ENCODE measurements at places on chromosomes 4 and X.

- DNase-seq = no peak
Measured at GRCh38 chrX:300334-300733, 18.3 kb downstream of the GTPBP6 start.

DNA sequence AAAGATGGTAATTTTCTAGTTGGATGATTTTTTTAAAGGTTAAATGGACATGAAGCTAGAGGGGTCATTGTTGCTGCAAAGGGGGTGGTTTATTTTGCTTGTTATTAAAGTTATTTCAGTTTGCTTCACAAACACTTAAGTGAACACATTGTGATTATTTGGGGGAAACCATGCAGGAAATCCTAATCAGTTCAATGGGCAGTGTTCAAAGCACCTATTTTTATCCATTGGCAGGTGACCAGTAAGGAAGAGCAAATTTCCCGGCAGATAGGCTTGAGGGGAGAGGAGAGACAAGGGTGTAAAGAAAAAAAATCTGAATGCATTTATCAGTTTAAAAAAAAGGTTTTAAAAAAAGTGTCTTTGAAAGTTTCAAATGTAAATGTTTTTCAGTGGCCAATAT, 17.6 kb downstream of the GPR174 start:
- no peak for DNase-seq

- DNase-seq = peak; percentile 19
Measured at GRCh38 chr4:2691952-2692435, 64.1 kb downstream of the TNIP2 start.

GRCh38 chrX:151711787-151712186, 4.0 kb upstream of the FATE1 start:
- DNase-seq = no peak

DNA sequence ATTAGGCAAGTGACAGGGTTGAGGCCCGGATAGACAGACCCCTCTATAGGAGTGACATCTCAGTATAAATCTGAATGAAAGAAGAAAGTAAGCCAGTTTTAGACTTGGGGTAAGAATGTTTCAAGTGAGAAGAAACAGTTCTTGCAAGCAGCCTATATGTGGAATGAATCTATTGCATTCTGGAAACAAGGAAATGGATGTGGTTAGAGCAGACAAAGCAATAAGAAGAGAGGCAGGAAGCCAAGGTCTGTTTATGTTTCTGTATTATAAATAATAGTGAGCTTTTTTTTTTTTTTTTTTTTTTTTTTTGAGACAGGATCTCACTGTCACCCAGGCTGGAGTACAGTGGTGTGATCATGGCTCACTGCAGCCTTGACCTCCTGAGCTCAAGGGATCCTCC, 255.8 kb downstream of the UNC5C start:
- DNase-seq = no peak

- DNase-seq = no peak
Measured at GRCh38 chr4:185201977-185202962, 1.5 kb downstream of the CFAP97 start.

DNA sequence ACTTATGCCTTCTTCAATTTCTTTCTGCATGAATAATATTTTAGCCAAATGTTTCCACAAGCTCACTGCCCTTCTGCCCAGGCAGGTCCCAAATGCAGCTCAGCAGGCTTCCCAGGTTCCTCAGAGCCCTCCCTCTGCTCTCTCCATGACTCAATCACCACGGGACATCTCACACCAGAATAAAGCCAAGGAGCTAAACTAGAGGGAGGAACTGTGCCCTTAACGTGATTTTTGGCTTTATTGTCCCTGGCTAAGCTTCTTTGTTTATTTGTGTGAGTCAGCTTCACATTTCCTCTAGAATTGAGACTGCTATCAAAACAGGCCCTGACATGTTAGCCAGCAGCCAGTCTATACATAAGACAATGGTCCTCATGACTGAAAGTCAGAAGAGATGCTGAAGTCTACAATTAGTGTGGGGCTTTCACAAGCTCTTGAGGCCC, 186.4 kb upstream of the GALNT7 start:
- DNase-seq = no peak

DNA sequence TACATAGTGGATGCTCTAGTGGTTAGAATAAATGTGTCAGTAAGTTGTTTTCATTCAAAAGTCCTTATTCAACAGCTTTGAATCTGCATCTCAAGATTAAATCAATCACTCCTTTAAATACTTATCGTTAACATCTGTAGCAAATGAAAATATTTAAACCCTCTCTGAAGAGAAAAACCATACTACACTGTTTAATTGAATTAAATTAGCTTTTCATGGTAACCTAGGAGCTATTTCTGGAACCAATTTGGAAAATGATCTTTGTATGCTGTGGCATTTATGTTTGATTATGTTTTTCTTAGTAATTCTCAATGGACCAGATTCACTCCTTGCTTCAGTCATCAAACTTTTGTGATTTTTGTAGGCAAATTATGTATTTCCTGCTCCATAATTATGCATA, 9.7 kb downstream of the BMPR1B start:
- DNase-seq = no peak

GRCh38 chrX:148601034-148601433, 100.6 kb downstream of the AFF2 start:
- no peak for DNase-seq

DNA sequence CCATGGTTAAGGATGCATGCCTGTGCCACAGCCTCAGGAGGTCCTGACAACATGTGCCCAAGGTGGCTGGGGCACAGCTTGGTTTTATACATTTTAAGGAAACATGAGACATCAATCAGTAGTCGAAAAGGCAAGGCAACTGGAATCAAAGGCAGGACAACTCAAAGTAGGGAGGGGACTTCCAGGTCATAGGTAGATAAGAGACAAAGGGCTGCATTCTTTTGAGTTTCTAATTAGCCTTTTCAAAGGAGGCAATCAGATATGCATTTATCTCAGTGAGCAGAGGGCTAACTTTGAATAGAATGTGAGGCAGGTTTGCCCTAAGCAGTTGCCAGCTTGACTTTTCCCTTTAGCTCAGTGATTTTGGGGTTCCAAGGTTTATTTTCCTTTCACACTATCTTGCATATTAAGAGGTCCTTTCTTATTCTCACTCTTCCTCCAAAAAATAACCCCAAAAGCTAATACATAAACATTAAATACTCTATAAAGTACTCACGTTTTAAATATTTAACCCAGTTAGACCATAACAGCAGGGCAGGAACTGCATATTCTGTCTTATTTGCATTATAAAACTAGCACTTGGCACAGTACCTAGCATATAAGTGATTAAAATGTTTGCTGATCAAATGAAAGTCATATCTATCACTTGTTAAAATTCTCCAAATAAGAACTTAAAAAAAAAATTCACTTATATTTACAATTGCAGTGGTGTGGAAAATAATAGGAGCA, 36.3 kb upstream of the UGT8 start:
- no peak for DNase-seq

- DNase-seq = no peak
Measured at GRCh38 chr4:151429957-151430570, 21.1 kb downstream of the FHIP1A start.

DNA sequence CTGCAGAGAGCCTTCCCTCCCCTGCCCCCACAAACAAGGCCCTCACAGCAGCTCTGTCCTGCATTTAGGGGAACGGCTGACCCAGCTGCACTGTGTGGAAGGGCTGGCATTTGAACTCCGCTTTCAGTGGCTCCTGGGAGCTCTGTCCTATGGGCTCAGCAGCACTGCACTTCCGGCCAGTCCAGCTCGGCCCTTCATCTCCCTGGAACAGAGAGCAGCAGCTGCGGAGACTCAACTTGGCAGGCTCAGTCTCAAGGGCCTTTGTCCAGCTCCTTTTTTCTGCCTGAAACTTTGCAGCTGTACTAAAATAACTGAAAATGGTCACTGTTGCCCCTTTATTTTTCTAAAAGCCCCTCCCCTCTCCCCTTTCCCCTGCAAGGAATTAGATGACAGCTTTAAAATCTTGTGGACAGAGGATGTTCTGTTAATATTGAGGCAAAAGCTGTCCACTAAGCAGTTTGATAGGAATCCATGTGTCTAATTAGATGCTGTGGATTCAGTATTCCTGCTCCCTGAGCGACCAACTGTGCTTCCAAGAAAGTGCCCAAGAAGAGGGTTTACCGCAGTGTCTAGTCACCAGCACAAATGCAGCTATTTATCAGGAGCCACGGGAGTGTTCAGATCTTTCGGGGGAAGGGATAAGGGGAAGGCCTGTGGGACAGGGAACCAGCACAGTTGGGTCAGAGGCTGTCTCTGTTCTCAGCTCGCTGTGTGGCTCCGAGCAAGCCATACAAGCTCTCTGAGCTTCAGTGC, 133.1 kb downstream of the AFAP1 start:
- DNase-seq = no peak

GRCh38 chr4:136461533-136461932, 1070.8 kb downstream of the PCDH18 start:
- no peak for DNase-seq

- no peak for DNase-seq
Measured at GRCh38 chr4:112927544-112927943, 121.9 kb upstream of the ANK2 start.

DNA sequence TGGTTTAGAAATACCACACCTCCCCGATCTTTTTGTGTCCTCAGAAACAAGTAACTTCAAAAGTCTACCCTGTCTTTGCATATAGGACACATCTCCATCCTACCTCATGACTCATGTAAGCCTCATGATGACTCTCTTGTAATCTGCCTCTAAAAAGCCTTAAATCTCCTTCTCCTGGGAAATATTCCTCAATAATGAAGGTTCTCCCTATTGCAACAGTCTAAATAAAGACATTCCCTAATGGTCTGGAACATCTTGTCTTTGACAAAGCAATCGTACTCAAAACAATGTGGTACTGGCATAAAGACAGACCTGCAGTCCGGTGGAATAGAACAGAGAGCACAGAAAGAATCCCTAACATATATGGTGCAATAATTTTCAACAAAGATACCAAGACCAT, 257.7 kb downstream of the OPHN1 start:
- DNase-seq = no peak

DNA sequence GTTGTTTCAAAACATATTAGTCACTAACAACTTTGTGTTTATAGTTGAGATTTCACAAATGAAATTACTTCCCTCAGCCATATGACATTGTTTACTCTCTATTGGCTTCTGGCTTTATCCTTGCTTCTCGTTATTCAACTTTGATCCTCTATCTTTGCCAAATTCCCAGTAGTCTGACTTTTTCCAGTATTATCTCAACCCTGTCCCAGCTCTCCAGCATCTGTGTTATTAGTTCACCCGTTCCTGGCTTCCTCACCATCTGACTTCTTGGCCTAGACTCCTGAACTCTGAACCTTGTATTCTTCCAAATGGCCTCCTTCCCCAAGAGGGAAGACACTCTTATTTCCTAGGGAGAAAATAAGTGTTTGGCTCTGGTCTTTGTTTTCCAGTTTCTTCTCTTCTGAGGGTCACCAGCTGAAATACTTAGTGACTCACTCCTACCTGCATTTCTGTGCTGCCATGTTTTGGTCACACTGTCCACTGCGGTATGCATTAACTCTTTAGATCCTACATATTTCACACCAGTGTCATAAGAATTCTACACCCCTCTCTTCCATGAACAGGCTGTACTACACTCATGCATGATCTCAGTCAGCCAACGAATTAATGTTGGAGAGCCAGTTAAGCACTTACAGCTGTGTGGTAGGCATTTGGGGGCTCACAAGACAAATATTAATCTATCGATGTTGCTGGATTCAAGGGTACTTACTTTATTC, 17.0 kb upstream of the ARHGAP24 start:
- no peak for DNase-seq

All from stimulated activated CD4-positive, alpha-beta T cell treated with anti-CD3 and anti-CD28 coated beads, Interleukin-12 subunit alpha, Interleukin-12 subunit beta, amount 100 ng/mL, for 4 hours (primary cell).